ENCODE measurements at places on chromosomes 5 and 9.

- DNase-seq, result no peak
These were observed 19.2 kb downstream of the SIL1 start for GRCh38 chr5:139178935-139179334.

GRCh38 chr9:98892288-98892687 is 51.4 kb upstream of the COL15A1 start:
- no peak for DNase-seq

DNA sequence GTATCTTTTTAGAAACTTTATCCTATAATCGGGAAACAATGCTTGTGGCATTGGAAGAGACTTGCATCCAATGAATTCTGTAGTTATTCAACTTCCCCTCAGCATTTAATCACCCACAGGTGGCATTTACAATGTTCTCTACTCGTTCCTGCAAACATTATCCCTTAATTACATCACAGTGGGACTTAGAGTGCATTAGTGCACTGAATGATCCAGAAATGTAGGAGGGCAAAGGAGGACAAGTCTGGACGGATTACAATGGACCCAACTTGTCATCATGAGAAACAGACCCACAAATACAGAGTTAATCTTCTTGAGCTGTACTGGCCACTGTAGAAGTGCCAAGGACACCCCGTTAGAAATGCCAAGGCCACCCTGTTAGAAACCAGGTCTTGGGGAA is 129.1 kb downstream of the DOCK8 start:
- no peak for DNase-seq

DNA sequence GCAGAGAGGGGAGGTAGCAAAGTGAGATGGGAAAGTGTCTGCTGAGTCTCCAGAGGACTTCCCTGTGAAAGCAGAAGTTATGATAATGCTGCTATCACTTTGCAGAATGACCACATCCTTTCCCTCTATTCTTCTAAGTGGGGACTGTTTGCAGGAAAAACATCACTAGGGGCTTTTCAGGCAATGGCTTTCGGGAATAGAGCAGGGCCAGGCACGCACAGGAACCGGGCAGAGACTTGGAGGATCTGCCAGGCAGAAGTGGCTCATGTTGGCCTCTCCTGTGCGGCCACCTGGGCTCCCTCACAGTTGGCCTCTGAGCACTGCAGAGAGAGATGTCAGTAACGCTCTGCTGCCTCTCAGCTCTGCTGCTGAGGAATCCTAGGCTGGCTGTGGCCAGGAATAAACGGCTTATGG is 214.7 kb downstream of the MAST4 start:
- no peak for DNase-seq

All from stimulated activated CD4-positive, alpha-beta T cell treated with anti-CD3 and anti-CD28 coated beads, TNF-alpha, amount 100 ng/mL, for 48 hours (primary cell).